Subcutaneous adipose tissue (tissue), 4 donors: ENCODE measurements at places on chromosomes 16 and 17. TPM values are rescaled to one million over a fixed set of nuclear protein-coding genes. Genes with fewer than 3 reads are reported as not detected.

The SLC16A5 gene
- total RNA-seq = 12.7 TPM

The UBALD2 gene
- total RNA-seq = 21.9 TPM

The NPIPB2 gene
- total RNA-seq = 8.6 TPM

The WFDC1 gene
- 0.38 TPM for total RNA-seq

The ALOX12 gene
- total RNA-seq = not detected

The DBNDD1 gene
- total RNA-seq = not detected

The NOD2 gene
- total RNA-seq = 2.4 TPM

The PLA2G10 gene
- total RNA-seq = not detected

The PIMREG gene
- not detected for total RNA-seq

The GFAP gene
- total RNA-seq = 15.3 TPM

The CCDC102A gene
- total RNA-seq = 5.8 TPM

The AP2B1 gene
- total RNA-seq = 77.2 TPM

The PYY gene
- total RNA-seq = not detected
